GM12892 (cell line): ENCODE measurements at places on chromosomes 11 and 22.

- DNase-seq, result no peak
Measured at GRCh38 chr22:20264614-20265452, 3.3 kb downstream of the RTN4R start.

DNA sequence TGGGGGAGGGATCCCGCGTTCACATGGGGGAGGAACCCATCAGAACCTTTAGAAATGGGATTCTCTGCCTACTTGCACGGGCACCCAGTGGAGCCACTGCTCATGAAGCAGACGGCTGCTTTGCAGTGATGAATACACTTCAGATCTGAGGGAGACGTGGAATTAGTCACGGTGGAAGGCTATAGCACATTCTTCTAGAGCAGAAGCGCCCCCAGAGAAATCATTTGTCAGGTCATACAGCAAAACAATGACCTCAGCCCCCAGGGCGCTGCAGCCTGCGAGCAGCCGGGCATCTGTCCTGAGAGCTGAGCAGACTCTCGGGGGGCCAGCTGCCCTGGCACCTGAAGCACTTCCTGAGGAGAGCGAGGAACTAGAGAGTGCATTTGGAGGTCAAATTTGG lies 12.7 kb downstream of the TP53AIP1 start:
- DNase-seq, result no peak

DNA sequence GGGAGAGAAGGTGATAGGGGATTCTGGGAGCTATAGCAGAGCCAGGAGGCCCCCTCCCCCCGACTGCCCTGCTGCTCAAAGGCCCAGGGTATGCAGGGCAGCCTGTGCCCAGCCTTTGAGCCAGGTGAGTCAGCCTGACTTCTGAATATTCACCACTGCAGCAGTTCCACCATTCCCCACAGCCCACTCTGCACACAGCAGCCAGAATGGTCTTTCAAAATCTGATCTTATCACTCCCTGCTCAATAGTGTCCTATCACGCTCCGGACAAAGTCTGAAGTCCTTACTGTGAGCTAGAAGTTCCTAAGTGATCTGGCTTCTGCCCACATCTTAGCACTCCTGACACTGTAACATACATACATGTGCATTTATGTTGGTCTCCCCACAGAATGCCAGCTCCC lies 111.7 kb downstream of the BUD13 start:
- DNase-seq, result no peak

- no peak for DNase-seq
Measured at GRCh38 chr11:111514216-111515031, at the start of gene HOATZ. TSS of gene HOATZ (plus strand) at chr11:111514778. CDS start at chr11:111514785, 7 bp downstream.

DNA sequence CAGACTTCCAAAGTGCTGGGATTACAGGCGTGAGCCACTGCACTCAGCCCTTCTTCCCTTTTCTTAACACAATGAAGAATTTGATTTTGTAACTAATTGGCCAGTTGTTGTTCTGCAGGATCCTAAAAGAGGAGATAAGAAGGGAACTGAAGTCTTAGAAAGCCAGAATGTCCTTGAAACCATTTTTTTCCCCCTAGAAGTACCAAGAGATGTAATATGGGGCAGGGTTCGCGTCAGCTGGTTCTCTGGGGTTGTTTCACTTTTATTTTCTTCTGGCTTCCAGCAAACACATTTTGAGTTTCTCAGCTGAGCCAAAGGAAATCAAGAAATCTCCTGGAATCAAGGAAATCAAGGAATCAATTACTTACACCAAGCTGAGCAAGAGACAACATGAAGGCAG lies 7.6 kb upstream of the NUCB2 start:
- DNase-seq, result no peak
